ENCODE measurements at places on chromosomes 6 and 20. TPM values are rescaled to one million over a fixed set of nuclear protein-coding genes. Genes with fewer than 3 reads are reported as not detected.

Gene TOMM34
- total RNA-seq = 36.9 TPM

Gene VSX1
- total RNA-seq = not detected

Gene TAF8
- 15.1 TPM for total RNA-seq

Gene GNRH2
- 0.48 TPM for total RNA-seq

Gene LGSN
- total RNA-seq = not detected

Gene HLA-B
- 1,037 TPM for total RNA-seq

Gene TTK
- 7.2 TPM for total RNA-seq

Measured in glomerular endothelial cell (primary cell).